ENCODE measurements at places on chromosomes 4 and X.

DNA sequence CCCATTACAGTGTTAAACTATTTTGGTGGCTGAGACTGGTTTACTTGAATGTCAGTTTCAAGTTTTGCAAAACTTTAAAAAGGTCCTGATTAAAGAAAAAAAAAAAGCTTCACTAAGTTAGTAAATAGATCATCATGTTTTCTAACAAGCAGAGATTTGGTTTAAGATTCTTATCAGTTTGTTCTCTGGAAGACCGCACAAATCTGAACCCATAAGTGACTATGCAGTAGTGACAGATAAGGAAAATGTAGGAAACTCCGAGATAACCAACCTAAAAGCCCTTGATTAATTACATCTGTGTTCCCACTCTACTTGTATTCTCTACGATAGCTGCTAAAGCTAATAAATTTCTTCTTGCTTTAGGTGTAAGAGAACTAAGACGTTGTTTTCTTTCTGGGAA lies 1799.8 kb upstream of the ADGRL3 start:
- no peak for DNase-seq

DNA sequence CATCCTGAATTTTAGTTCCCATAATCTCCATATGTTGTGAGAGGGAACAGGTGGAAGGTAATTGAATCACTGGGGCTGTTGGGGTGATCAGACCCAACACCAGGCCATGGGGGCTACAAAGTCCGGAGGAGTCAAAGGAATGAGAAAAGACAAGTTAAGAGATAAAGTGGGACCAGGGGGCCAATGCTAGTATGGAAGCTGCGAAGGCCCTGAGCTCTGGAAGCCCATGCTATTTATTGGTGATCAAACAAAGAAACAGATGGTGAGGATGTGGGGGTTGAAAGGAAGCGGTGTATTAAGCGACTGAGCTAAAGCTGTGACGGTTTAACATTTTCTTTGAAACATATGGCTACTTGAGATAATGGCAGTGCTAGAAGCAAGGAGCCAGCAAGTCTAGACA lies 132.8 kb downstream of the PDGFC start:
- no peak for DNase-seq

DNA sequence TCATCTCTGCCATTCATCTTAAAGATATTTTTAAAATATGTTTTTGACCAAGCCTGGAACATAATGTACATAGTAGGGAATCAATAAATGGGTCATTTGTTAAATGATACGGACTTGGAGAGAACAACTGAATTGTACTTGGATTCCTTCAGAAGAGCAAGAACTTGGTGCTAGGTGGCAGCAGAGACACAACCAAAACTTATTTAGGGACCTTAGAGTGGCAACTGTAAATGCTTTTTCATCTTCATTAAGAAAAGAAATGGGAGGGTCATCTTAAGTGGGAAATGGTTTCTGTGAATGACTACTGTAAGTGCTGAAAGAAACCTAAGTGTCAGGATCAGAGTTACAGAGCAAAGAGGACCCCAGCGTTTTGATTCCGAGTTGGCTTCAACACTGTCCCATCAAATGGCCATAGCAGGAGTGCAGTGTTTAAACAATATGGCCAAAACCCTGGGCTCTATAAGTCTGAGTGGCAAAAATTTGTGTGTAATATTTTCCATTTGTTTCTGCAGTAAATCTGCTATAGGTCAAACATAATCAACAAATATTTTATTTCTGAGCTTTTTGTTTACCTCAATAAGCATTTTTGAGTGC lies 213.6 kb downstream of the PALLD start:
- no peak for DNase-seq

DNA sequence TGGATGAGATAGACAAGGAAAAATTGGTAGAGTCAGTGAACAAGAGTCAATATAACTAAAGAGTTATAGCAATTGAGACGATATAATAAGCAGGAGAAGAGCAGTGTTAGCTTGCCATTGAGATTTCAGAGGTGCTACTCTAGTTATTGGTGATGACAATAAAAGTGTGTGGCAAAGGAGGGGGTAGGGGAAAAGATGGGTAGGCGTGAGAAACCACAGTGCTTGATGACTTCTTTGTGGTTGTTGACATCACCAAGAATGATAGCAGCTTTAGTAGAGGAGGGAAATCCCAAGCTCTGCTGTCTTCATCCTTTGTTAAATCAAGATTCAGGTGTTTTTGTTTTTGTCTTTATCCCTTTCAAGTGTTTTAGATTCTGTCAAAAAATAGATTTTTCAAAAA lies 179.9 kb upstream of the PPP3CA start:
- peak; percentile 5 for DNase-seq

DNA sequence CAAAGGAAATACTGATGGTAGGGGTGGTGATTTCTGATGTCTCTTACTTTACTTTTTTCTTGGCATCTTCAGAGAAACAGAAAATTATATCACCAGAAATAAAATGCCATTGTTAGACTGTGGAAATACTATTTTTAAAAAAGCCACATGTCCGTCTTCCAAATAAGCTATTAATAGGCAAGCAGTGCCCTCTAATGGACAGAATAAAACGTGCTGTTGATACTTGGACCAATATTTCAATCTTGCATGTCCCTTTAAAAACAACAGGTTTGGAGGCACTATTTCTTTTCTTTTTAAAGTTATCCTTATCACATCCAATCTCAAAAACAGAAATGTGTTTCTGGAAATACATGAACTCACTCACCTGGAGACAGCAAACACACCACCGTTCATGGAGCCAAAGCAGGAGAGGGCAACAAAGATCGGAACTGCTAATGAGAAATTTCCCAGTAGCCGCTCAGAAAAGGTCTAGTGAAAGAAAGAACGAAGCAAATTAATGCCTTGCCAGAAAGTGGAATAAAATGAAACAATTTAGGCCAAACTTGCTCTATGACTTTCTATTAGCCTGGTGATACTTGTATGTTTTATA lies 59.2 kb downstream of the SLC7A11 start:
- DNase-seq = no peak

- no peak for DNase-seq
These were observed 8.2 kb downstream of the FANCB start for GRCh38 chrX:14864631-14865030.

GRCh38 chrX:152637649-152638442 lies at the start of gene GABRQ:
Gene GABRQ, plus strand, starts transcription at chrX:152637895. Its CDS starts 308 bp downstream, at chrX:152638203.
- no peak for DNase-seq

DNA sequence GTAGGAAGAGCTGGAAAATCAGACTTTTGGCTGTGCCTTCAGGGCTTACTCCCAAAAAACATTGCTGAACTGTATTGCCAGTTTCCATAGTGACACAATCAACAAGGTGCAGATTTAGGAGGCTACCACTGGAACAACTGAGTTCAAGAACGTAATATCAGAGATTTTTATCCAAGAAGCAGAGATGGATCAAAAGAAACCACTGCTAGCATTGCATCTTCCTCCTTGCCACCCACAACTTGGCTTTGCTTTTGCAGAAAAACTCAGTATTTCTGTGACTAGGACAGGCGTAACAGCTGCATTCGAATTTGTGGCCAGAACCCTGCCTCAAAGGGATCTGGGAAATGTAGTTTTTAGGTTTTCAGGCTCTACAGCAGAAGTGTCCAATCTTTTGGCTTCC lies 27.8 kb upstream of the WDFY3 start:
- no peak for DNase-seq
